ENCODE measurements at places on chromosomes 12 and 14. TPM values are rescaled to one million over a fixed set of nuclear protein-coding genes. Genes with fewer than 3 reads are reported as not detected.

The PTHLH gene
- total RNA-seq: 287 TPM

The VCPKMT gene
- 2.0 TPM for total RNA-seq

The KSR2 gene
- not detected for total RNA-seq

The MYF6 gene
- total RNA-seq: not detected

The CLEC4A gene
- total RNA-seq: not detected

The TRAFD1 gene
- 42.8 TPM for total RNA-seq

The BBOF1 gene
- 2.7 TPM for total RNA-seq

The RHOJ gene
- total RNA-seq: 0.21 TPM

The KRT77 gene
- total RNA-seq: 0.21 TPM

The NPAS3 gene
- not detected for total RNA-seq

The KRT2 gene
- total RNA-seq: 0.28 TPM

The ARHGDIB gene
- total RNA-seq: 33.1 TPM

The SOS2 gene
- 14.5 TPM for total RNA-seq

The GEMIN2 gene
- 45.6 TPM for total RNA-seq

The A2M gene
- total RNA-seq: not detected

The GLS2 gene
- total RNA-seq: 6.0 TPM

The SCYL2 gene
- total RNA-seq: 31.5 TPM

The CCDC196 gene
- total RNA-seq: not detected

The MLEC gene
- total RNA-seq: 53.7 TPM

The CIDEB gene
- total RNA-seq: 2.2 TPM
